Stimulated activated CD4-positive, alpha-beta T cell treated with anti-CD3 and anti-CD28 coated beads, Interleukin-12 subunit alpha, Interleukin-12 subunit beta, amount 100 ng/mL, for 24 hours (primary cell): ENCODE measurements at places on chromosomes 4 and X.

- DNase-seq, result no peak
Measured at GRCh38 chrX:37684426-37684825, 1.2 kb upstream of the XK start.

DNA sequence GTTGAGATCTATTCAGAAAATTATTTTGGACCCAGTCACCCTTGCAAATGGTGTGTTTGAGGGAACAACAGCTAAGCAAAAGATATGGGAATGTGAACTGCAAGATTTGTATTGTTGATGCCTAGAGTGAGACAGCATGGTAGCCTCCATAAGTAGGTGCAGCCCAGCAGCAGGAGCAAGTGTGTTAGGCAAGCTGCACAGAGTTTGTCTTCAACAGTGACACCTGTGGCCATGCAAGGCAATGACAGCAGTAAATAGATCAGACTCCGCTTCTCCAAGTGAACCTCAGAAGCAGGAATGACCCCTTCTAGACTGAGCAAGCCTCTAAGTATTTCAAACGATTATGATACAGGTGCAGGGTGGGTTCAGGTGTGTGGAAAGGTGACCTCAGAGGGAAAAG, 133.4 kb upstream of the MSX1 start:
- DNase-seq, result no peak

- DNase-seq, result no peak
Measured at GRCh38 chrX:48908600-48908999, 2.8 kb downstream of the SLC35A2 start.

DNA sequence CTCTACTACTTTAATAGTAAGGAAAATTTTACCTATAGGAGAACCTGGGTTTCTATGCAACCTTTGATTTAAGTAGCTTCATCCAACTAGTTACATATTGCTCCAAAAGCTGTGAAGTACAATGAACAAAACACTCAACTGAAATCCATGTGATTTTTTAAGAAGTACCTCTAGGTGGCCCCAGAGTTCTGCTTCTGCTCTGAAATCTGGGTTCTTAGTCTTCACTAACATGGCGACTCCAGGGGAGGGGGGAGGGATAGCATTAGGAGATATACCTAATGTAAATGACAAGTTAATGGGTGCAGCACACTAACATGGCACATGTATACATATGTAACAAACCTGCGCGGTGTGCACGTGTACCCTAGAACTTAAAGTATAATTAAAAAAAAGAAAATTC, 73.4 kb upstream of the MAGEB2 start:
- DNase-seq, result no peak

DNA sequence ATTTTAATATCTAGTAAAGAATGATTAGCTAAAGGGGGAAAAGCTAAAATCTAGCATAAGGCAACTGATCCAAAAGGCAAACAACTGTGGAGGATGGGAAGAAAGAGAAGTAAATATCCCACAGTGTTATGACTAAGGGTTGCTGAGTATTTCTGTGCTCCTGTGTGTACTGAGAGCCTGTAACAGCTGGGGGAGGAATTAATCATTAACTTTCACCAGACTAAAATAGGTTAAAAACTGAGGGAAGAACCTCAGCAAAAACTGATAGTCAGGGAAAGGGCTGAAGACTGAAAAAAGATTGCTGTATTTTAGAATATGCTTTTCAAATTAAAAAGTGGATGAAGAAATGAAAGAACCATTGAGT, 365.9 kb downstream of the CXXC4 start:
- no peak for DNase-seq

DNA sequence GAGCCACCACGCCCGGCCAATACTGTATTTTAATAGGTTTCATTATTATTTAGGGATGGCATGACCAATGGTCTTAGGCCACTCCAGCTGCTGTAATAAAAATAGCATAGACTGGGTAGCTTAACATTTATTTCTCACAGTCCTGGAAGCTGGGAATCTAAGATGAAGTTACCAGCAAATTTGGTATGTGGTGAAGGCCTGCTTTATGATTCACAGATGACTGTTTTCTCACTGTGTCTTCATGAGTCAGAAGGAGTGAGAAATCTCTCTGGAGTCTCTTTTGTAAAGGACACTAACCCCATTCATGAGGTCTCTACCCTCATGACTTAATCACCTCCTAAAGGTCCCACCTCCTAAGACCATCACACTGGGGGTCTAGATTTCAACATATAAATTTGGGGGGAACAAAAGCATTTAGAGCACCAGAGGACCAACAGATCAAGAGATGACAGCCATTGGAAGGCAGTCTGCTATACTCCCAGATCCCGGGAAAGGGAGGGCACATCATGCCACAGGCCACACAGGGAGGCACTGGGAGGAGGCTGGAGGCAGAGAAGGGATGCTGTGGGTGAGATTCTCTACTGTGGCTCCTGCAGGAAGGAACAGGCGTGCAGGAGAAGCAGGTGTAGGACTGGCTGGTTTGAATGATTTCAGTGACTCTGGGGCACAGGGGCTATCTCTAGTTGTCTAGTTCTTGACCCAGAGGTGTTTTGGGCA, 335.8 kb upstream of the SFRP2 start:
- DNase-seq, result no peak

DNA sequence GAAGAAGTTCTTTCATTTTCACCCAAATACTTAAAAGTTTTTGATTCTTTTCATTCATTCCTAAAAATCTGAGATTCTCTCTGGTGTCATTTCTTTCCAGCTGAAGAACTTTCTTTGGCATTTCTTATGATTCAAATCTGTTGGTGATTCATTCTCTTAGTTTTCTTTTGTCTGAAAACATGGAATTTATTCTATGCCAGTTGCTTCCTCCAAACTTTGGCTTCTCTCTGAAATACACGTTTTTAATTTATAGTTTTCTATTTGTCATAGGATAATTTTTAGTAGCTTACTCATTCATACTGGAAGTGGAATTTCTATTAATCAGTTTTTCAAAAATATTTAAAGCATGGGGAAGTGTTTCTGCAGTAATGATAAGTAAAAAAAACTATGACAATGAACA, 1012.0 kb downstream of the RPA4 start:
- DNase-seq, result no peak
